OCI-LY7 (cell line): ENCODE measurements at places on chromosomes 5 and 9.

DNA sequence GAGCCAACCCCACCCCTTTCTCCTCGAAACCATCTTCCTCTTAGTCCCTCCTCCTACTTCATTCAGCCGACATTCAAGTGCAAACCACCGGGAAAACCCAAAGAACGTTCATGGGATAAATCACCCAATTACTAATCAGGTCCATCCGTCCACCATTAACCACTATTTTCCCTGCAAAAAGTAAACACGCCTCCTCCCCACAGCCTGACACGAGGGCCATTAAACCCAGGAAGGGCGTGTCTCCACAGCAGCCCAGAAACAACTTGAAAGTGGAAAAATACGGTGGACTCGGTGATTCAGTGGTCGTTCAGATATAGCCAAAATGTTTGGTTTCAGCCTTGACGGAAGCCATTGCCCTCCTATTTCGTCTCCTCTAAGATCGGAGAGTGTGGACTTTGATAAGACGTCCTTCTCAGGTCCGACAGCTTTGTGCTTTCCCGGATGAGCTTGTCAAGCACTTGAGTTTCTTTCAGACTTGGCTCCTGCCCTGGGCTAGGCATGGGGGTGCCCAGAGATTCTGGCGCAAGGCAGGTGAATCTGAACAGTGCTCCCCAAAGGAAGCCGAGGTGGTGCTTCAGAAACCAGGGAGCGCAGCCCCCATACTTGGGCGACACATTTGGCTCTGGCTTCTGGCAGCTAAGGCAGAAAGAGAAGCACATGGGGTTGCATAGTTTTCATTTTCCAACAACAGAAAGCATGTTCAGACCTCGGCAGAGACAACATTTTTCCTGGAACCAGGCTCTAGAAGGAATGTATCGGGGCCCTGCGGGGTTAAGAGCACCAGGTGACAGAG is 56.6 kb downstream of the SMIM23 start:
- no peak for DNase-seq

- no peak for DNase-seq
Measured at GRCh38 chr9:33187519-33188218, 20.5 kb upstream of the B4GALT1 start.

GRCh38 chr5:178766936-178767912 is 36.8 kb upstream of the ZNF354A start:
- no peak for DNase-seq

- DNase-seq: peak; percentile 14
Measured at GRCh38 chr5:80755626-80756025, 100.8 kb upstream of the DHFR start.

GRCh38 chr5:144812763-144813162 is 642.1 kb downstream of the KCTD16 start:
- no peak for DNase-seq
